Activated CD8-positive, alpha-beta memory T cell treated with anti-CD3 and anti-CD28 coated beads, Interleukin-2, amount 10 ng/mL, durations not matched to agents 7 days and 5 days (primary cell): ENCODE measurements at places on chromosomes 3 and 15. TPM values are rescaled to one million over a fixed set of nuclear protein-coding genes. Genes with fewer than 3 reads are reported as not detected.

DNA sequence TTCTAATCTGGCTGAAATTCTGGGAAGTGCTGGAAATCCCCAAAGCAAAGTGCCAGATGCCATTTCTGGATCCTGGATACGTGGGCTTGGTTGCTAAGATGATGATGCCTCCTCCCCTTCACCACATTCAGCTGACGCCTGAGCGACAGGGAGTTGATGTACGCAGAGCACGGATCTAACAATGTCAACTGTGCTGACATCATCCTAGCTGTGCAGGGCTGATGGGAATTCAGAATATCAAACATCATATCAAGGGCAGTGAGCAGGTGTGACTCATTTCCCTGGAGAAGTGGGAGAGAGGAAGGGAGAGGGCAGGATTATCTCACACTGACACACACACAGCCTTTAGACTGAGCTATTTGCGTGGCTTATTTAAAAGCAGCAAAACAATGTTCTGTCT lies 92.6 kb upstream of the ZBTB20 start:
- H3K27ac ChIP-seq: no peak overlapping the region
- H3K4me3 ChIP-seq: no peak overlapping the region
- no peaks in the 10 kb centered on the region for H3K27me3 ChIP-seq
- H3K4me1 ChIP-seq: no peaks in the 10 kb centered on the region
- H3K36me3 ChIP-seq: no peaks in the 10 kb centered on the region
- DNase-seq: no peak

The GREM1 gene
- not detected for total RNA-seq

DNA sequence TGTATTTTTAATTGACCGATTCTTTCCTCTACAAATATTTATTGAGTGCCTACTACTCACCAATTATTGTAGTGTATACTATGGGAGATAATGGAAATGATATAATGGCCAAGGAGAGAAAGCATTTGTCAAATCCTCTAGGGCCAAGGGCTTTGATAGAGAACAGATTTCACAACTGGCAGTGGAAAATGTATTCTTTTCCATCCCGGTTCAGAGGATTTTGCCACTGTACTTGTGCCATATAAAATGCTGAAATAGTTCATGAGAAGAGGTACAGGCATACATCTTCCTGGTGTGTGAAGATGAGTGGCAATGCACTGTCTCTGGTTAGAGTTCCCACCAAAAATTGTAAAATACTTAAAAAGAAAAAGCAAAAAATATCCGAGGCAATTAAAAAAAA lies 451.6 kb upstream of the TPRG1 start:
- DNase-seq: no peak
- peaks cover 3% of the 10 kb centered on the region for H3K36me3 ChIP-seq
- peaks cover 4% of the 10 kb centered on the region for H3K27me3 ChIP-seq
- H3K27ac ChIP-seq: no peak overlapping the region
- H3K4me3 ChIP-seq: no peak overlapping the region

The AHSG gene
- not detected for total RNA-seq

- H3K36me3 ChIP-seq: no peaks in the 10 kb centered on the region
- no peak overlapping the region for H3K4me3 ChIP-seq
- H3K27me3 ChIP-seq: peaks cover 12% of the 10 kb centered on the region
- DNase-seq: peak; percentile 45
- peaks cover 5% of the 10 kb centered on the region for H3K4me1 ChIP-seq
These were observed 244.5 kb downstream of the CD47 start for GRCh38 chr3:107846279-107846852.

The AADACL2 gene
- total RNA-seq: not detected

- no peak overlapping the region for H3K4me3 ChIP-seq
- H3K27me3 ChIP-seq: peaks cover 7% of the 10 kb centered on the region
- peaks cover 17% of the 10 kb centered on the region for H3K4me1 ChIP-seq
- no peak overlapping the region for H3K27ac ChIP-seq
These were observed 24.5 kb downstream of the HHLA2 start for GRCh38 chr3:108320746-108321350.

DNA sequence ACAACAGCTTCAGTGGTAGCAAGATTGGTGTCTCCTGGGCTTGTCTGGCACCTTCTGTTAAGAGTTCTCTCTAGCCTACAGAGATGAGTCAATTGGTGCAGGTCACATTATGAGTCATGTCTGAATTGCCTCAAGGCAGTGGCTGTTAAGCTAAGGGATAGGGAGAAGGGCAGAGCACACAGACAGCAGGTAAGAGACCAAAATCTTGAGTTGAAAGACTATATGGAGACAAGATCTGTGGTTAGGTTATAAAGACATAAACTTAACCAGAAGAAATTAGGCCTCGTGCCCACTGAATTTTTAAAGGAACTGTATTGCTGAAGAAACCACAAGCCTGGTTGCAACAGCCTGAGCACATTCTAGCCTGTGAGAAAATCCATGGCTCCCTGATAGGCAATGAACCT lies 19.2 kb upstream of the KPNA1 start:
- peaks cover 61% of the 10 kb centered on the region for H3K4me1 ChIP-seq
- H3K4me3 ChIP-seq: no peak overlapping the region
- H3K27me3 ChIP-seq: no peaks in the 10 kb centered on the region
- DNase-seq: peak; percentile 82
- H3K36me3 ChIP-seq: peaks cover 83% of the 10 kb centered on the region
- H3K27ac ChIP-seq: peak overlapping the region; percentile 71

DNA sequence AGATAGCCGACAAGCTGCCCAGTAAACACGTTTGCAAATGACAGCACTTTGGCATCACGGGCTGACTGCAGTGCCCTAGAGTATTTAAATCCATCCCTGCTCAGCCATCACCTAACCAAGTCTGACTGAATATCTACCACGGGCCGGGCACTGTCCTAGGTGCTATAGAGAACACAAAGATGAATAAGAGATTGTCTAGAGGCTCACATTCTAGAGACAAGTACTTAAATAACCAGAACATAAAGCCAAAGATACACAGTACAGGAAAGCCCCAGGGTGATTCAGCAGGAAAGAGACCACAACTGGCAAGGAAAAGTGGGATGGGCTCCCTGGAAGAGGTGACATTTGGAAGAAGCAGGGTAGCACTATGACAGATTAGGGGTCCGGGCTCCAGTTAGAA lies 103.5 kb downstream of the MYLK start:
- no peaks in the 10 kb centered on the region for H3K36me3 ChIP-seq
- DNase-seq: no peak
- no peaks in the 10 kb centered on the region for H3K4me1 ChIP-seq
- no peak overlapping the region for H3K4me3 ChIP-seq
- H3K27me3 ChIP-seq: peaks cover 15% of the 10 kb centered on the region

DNA sequence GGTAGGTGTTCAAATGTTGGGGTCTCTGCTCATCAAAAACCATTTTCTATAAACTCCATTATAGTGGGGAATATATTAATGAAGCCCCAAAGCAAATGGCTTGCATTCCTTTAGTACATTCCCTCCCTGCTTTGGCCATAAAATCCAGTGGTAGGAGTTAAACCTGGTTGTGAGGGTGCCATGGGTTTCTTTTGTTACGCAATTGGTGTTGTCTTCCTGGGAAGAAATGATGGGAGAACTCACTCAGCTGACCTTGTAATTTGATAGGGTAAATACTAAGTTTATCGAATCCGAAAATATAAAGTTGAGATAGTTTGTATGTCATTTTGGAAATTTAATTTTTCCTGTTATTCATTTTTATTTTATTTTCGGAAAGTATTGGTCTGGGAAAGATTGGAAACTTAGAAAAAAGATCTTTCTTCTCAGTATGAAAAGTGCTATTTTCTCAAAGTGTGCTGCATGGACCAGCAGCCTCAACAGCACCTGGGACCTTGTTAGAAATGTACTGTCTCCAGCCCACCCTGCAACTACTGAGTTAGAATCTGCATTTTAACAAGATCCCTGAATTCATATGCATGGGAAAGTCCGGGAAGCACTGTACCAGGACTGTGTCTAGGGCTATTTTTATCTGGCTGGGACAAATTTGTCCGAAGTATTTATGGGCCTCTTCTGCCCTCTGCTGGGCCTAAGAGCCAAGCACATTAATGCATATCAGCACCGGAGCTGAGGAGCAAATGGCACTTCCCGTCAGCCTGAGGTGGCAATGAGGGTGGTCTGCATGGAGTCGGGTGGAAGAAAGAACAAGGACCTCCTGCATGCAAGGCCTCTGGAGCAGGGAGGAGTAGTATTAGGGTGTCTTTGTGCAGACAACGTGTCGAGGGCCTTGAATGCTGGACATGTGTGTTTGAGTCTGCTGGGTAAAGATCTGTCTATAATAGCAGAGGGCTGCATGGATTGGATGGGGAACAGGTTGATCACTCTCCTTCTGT lies 54.7 kb downstream of the FAM81A start:
- peaks cover 17% of the 10 kb centered on the region for H3K27me3 ChIP-seq
- peaks cover 2% of the 10 kb centered on the region for H3K4me1 ChIP-seq
- no peaks in the 10 kb centered on the region for H3K36me3 ChIP-seq
- no peak overlapping the region for H3K4me3 ChIP-seq

The WNT5A gene
- total RNA-seq: 0.16 TPM

- H3K4me1 ChIP-seq: no peaks in the 10 kb centered on the region
- peaks cover 63% of the 10 kb centered on the region for H3K27me3 ChIP-seq
- H3K36me3 ChIP-seq: peaks cover 3% of the 10 kb centered on the region
- no peak for DNase-seq
- H3K27ac ChIP-seq: no peak overlapping the region
These were observed 6.2 kb upstream of the NEDD4 start for GRCh38 chr15:55999658-56000057.

The WWTR1 gene
- total RNA-seq: 1.8 TPM

The CYP8B1 gene
- not detected for total RNA-seq

DNA sequence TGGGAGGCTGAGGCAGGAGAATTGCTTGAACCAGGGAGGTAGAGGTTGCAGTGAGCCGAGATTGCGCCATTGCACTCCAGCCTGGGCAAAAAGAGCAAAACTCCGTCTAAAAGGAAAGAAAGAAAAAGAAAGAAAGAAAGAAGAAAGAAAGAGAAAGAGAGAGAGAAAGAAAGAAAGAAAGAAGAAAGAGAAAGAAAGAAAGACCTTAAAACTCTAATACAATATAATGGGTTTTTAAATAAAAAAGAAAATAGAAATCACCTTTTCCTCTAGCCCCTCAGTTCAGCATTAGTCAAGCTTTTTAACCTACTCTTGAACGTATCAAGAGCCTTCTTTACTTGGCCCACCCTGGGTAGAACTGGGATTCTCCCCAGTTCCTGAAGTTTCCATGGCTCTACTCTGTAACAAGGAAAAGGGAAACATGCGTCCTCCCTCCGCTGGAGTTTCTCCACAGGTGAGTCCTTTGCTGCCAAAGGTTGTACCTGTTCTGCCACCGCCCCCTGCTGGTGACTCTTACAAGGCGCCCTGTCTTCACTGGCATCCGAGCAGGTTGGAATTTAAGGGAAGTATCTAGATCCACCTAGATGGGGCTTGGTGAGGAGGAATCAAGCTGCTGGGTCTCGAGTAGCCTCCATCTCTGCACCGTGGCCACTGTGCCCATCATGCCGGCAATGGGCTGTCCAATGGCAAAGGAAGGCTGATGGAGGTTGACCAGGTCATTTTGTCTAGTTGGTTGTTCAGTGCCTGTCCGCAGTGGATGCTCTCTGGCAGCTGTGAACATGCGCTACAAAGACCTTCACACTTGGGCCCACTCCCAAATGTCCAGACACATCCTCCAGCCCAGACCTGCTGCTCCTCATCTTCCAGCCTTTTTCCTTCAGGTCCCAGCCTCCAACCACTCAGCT lies 20.6 kb upstream of the EPHB3 start:
- H3K27ac ChIP-seq: no peak overlapping the region
- H3K4me1 ChIP-seq: peaks cover 4% of the 10 kb centered on the region
- H3K4me3 ChIP-seq: no peak overlapping the region
- no peaks in the 10 kb centered on the region for H3K36me3 ChIP-seq
- peak; percentile 79 for DNase-seq

- DNase-seq: no peak
- H3K27ac ChIP-seq: no peak overlapping the region
- no peaks in the 10 kb centered on the region for H3K27me3 ChIP-seq
- H3K36me3 ChIP-seq: no peaks in the 10 kb centered on the region
- no peak overlapping the region for H3K4me3 ChIP-seq
- no peaks in the 10 kb centered on the region for H3K4me1 ChIP-seq
These were observed 90.2 kb downstream of the CERS3 start for GRCh38 chr15:100438570-100438969.

The KCNMB2 gene
- not detected for total RNA-seq

The OR5K2 gene
- not detected for total RNA-seq

DNA sequence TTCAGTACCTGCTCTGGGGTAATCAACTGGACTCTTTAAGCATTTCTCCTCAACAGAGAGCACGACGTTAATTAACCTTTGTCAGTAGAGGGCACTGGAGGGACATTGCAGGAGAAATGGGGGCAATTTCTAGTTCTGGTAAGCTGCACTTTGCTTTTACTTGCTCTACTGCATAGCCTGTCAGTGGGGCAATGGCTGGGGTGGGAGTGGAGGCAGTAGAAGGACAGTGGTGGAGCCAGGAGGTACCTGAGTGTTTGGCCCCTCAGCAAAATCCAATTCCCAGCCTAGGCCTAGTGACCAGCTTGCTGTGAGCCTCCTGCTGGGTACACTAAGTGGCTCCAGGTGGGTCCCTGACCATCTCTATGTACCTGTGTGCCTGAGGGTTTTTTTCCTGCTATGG lies 18.3 kb upstream of the MED12L start:
- peaks cover 36% of the 10 kb centered on the region for H3K27me3 ChIP-seq
- no peak overlapping the region for H3K27ac ChIP-seq
- H3K4me1 ChIP-seq: no peaks in the 10 kb centered on the region
- peak; percentile 46 for DNase-seq
- H3K4me3 ChIP-seq: no peak overlapping the region

DNA sequence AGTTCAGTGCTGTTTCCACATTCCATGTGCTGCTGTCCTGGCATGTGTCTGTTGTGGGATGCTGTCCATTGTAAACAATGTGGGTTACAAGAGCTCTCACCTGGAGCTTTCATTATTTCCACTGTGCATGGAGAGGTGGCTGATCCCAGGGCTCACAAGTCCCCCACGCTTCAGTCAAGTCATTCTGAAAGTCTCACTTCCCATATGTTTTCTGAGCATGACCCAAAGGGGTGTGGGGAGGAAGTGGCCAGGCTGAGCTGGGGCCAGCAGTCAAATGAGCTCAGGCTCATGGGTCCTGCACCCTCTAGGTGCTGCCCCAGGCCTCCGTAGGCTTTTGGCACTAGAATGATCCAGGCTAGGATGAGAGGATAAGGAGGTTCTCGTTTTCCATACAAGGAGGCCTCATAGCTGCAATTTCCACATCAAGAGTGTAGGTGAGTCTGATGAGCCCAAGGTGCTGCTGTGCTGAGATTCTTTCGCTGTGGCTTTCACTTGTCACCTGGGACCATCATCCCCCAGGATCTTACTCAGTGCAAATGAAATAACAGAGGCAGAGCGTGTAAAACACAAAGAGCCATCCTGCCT lies 22.0 kb downstream of the STARD5 start:
- H3K27me3 ChIP-seq: no peaks in the 10 kb centered on the region
- DNase-seq: peak; percentile 82
- H3K27ac ChIP-seq: peak overlapping the region; percentile 77

DNA sequence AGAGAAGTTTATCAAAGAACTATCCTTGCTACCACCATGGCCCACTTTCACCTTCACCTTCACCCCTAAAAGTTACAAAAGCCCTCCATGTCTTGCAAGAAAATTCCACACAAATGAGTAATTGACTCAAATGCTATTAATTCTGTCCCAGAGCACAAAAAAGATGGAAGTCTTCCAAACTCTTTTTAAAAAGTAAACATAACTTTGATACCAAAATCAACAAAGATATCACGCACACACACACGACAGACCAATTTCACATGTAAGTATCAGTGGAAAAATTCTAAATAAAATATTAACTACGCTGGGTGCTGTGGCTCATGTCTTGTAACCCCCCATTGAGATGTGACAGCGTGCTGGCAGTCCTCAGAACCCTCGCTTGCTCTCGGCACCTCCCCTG lies 1.1 kb upstream of the MCCC1 start:
- H3K27me3 ChIP-seq: no peaks in the 10 kb centered on the region
- peak overlapping the region; percentile 92 for H3K27ac ChIP-seq
- peaks cover 37% of the 10 kb centered on the region for H3K4me1 ChIP-seq
- peaks cover 10% of the 10 kb centered on the region for H3K36me3 ChIP-seq
- H3K4me3 ChIP-seq: peak overlapping the region; percentile 24

The SLC9C1 gene
- 0.28 TPM for total RNA-seq
